H4 (cell line): ENCODE measurements at places on chromosomes 2 and 18. TPM values are rescaled to one million over a fixed set of nuclear protein-coding genes. Genes with fewer than 3 reads are reported as not detected.

DNA sequence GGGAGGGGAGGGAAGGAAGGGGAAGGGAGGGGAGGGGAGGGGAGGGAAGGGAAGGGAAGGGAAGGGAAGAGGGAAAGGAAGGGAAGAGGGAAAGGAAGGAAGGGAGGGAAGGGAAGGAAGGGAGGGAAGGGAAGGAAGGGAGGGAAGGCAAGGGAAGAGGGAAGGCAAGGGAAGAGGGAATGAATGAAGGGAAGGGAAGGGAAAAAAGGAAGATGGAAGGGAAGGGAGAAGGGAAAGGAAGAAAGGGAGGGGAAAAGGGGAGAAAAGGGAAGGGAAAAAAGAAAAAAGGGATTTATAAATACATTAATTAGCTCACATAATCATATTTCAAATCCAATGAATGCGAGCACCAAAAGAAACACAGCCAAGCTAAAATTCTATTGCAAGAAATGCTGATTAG is 202.9 kb upstream of the LRRTM4 start:
- no peak for DNase-seq

GRCh38 chr18:42632801-42633200 is 482.7 kb downstream of the RIT2 start:
- DNase-seq: no peak

DNA sequence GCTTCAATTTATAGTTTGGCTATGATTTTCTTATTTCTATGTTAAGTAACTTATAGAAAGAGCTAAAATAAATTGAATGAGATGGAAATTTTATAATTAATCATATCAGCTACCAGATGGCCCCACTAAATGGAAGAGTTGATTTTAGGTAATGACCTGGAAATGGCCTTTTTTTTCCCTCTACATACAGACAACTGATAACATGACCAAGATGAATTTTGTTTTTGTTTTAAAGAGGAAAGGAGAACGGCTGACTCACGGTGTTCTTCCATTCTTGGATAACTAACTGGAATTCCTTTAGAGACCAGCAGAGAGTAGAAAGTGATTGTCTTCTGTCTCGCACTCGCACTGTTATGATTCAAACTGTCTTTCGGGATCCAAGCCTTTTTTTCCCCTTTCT is 91.0 kb downstream of the TMEM185B start:
- DNase-seq: no peak

- no peak for DNase-seq
Observed at GRCh38 chr2:55837073-55837472, 86.5 kb downstream of the EFEMP1 start.

GRCh38 chr2:113217455-113218282 is 43.9 kb downstream of the PSD4 start:
- DNase-seq: peak; percentile 26

The RBM43 gene
- 0.37 and 2.0 TPM in 2 replicates for total RNA-seq

DNA sequence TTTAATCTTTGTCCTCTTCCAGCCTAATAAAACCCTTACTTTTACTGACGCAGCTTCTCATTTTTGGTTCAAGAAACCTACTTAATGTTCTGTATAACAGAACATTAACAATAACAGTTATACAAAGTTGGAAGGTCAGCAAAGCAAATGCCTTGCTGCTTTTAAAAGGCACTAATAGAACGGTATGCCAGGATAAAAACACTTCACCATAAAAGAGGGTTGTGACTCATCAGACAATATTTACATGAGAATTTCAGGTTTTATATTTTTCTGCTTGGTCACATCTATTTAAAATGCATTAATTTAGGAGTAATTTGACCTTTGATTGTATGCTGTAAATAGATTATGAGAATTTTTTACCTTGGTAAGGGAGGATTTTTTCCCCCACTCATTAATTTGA is 3.0 kb downstream of the KLHL41 start:
- DNase-seq: no peak

The MYOM1 gene
- total RNA-seq: 0.02 TPM in 1 of 2 replicates, not detected in the other

DNA sequence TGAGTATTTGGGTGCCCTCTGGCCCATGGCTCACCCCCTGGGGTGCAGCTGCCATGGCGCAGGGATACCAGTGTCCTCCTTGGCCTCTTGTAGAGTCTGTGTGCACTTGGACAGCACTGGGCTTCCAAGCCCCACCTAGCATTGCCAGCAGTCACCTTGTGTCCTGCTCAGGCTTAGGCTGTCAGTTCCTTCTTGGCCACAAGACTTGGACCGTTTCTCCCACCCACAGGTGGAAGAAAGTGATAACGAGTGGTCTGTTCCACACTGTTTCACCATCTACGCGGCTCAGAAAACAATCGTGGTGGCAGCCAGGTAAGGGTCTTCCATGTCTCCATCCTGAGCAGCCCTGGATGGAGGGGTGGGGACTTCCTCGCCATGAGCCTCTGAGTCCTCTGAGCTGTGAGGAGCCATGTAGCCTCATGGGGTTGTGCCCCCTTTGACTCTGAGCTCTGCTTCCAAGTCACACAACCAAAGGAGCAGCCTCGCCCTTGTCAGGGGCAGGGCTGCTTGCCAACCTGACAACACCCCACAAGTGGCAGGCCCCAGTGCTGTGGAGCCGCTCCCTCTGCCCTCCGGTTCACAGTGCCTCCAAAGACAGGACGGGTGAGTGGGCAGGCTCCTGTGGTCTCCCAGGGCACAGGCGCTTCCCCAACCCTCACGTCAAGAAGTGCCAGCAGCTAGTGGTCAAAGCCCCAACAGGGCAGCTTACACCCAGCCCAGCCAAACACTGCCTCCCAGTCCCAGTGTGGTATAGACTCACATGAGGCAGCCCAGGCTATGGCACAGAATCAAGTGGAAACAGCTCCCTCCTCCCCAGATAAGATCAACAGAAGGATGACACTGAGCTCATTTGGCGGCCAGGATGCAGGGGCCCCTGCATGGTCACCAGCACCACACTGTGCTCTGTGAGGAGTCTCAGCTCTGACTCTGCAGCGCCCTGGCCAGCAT is 18.4 kb downstream of the STK25 start:
- no peak for DNase-seq

- no peak for DNase-seq
Observed at GRCh38 chr2:239730897-239731296, 294.2 kb downstream of the NDUFA10 start.

The ALPG gene
- not detected in 2 replicates for total RNA-seq

DNA sequence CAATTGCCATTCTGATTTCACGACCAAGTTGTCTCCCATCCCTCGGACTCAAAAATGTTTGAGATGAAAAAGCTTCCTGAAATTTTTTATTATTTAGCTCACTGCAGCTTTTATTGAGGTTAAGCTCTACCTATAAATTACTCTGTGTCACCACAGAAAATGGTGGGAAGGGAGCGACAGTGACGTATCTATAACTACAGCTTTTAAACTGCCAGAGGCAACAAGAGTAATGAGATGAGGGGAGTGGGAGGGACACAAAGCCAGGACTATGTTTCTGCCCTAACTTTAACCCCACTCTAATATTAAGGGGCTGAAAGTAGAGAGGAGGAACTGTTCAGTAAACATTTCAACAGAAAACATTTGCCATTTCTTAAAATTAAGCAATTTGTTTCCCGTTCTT is 37.4 kb downstream of the SMAD2 start:
- no peak for DNase-seq

DNA sequence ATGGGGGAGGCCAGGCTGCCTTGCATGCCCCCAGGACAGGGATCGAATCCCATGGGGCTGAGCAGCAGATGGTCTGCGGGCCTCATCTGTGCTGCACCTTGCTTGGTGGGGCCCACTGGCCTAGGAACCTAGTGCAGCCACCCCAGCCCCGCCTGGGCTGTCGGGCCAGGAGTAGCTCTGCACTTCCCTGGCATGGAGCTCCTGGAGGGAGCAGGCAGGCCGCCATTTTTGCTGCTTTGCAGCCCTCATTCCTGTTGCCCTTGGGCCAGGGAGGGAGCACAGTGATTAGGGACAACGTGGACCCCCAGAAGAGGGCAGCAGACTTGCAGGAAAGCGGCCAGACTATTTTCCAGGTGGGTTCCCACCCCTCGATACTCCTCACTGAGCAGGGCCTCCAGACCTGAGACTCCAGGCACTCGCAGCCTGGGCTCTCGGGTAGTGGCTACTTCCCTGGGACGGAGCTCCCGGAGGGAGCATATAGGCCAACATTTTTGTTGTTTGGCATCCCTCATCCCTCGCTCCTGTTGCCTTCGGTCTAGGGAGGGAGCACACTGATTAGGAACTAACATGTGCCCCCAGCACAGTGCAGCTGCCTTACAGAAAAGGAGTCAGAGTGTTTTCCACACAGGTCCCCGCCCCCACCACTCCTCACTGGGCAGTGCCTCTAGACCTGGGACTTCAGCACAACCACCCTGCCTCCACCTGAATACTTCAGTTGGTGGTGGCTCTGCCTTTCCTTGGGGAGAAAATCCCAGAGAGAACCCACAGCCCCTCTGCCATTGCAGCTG is 99.5 kb downstream of the MAIP1 start:
- DNase-seq: peak; percentile 10

DNA sequence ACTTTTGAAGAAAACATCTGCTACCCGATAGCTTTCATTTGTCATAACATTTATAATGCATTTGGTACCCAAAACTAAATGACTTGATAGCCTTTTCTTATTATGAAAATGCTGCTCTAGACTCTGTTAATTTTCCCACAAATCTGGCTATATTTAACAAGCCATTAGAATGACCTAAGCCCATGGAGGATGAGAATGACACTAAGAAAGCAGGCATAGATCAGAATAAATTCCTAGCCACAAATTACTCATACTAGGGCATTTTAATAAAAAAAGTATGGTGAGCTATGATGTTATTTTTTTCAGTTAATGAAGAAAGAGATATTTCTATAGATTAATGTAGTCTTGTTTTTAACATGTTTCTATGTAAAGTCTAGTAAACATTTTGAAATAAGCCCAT is 1728.3 kb downstream of the SUCLG1 start:
- DNase-seq: no peak

DNA sequence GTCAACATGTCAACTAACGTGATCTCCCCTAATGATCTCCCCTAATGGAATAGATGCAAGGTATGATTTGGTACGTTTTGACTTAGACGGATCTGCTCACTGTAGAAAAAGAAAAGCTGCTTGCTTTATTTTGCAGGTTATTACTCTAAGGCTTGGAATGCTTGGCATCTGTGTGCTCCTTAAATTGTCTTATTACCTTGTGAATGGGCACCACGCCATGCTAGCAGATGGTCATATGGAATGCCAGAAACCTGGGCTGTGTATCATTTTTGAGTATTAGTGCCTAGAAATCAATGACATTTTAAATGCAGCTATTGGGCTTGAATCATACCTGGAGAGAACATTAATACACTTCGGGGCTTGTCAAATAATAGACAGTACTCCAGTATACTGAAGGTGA is 16.5 kb upstream of the FIGN start:
- DNase-seq: no peak

The RAB3GAP1 gene
- total RNA-seq: 35.4 and 36.8 TPM in 2 replicates

- peak; percentile 20 for DNase-seq
Observed at GRCh38 chr18:34158881-34159690, 65.6 kb downstream of the NOL4 start.

- DNase-seq: no peak
Observed at GRCh38 chr2:46845542-46846486, 69.8 kb downstream of the MCFD2 start.

- DNase-seq: no peak
Observed at GRCh38 chr2:231617059-231617926, 24.6 kb downstream of the TEX44 start.

The BOK gene
- total RNA-seq: 1.2 and 2.3 TPM in 2 replicates

DNA sequence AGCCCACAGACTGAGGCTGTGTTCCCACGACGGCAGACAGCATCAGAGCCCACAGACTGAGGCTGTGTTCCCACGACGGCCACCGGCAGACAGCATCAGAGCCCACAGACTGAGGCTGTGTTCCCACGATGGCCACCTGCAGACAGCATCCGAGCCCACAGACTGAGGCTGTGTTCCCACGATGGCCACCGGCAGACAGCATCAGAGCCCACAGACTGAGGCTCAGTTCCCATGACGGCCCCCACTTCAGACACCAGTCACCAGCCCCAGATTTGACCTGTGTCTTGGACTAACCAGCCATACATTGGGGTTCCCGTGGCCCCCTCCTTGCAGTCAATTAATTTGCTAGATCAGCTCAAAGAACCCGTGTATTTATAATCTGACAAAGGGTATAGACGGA is 57.8 kb upstream of the SNTG2 start:
- DNase-seq: no peak

The IHH gene
- not detected in 2 replicates for total RNA-seq

DNA sequence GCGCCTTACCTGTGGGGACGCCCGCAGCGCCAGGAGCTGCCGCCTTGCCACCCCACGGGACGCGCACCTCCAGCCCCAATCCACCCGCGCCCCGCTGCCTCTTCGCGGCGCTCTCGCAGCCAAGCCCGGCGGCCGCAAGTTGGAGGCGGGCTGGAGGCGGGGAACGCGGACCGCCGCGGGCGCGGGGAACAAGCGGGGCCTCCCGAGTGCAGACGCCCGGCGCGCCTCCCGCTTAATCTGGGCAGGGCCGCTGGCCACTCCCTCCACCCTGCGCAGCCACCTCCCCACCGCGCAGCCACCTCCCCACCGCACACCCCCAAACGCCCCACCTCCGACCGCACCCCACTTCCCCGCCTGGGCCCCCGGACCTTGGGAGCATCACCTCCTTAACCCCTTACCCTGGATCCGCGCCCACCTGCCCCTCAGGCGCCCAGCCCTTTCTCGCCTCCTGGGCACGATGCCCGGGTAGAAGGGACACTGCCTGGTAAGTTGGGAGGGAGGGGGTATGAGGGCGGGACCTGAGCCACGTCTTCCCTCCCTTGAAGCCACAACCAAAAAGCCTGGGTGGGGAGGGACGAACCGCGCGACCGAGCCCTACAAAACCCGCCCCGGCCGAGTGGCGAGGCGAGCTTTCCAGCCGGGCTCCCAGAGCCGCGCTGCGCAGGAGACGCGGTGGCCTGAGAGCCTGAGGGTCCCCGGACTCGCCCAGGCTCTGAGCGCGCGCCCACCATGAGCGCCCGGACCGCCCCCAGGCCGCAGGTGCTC is at the start of the genes COL4A3 and COL4A4:
Gene COL4A3 (plus strand): TSS at position 627 of the 765 bp plus-strand sequence. CDS start 103 bp downstream, at position 730.
Gene COL4A4 (minus strand): TSS at position 208 of the 765 bp plus-strand sequence. CDS start 16,722 bp downstream, outside the sequence.
- DNase-seq: peak; percentile 20

- peak; percentile 58 for DNase-seq
Observed at GRCh38 chr2:113324684-113325160, 46.0 kb upstream of the PAX8 start.
